A549 treated with DMSO at 1 μM for 4 hours (cell line): ENCODE measurements at places on chromosomes 7 and 10. TPM values are rescaled to one million over a fixed set of nuclear protein-coding genes. Genes with fewer than 3 reads are reported as not detected.

The ANKRD61 gene
- 0.50 to 0.99 TPM (median 0.78 TPM) in 5 replicates for total RNA-seq

The ENKUR gene
- 0.17 to 0.43 TPM (median 0.31 TPM) in 5 replicates for total RNA-seq

The AKR1D1 gene
- not detected in 5 replicates for total RNA-seq

The SLC39A12 gene
- total RNA-seq: not detected in 5 replicates
